Effector memory CD4-positive, alpha-beta T cell (primary cell): ENCODE measurements at places on chromosomes 5 and 9.

- no peak for DNase-seq
Measured at GRCh38 chr5:167451076-167451475, 840.4 kb upstream of the WWC1 start.

GRCh38 chr9:14524873-14525515 is 168.2 kb downstream of the ZDHHC21 start:
- DNase-seq: no peak

DNA sequence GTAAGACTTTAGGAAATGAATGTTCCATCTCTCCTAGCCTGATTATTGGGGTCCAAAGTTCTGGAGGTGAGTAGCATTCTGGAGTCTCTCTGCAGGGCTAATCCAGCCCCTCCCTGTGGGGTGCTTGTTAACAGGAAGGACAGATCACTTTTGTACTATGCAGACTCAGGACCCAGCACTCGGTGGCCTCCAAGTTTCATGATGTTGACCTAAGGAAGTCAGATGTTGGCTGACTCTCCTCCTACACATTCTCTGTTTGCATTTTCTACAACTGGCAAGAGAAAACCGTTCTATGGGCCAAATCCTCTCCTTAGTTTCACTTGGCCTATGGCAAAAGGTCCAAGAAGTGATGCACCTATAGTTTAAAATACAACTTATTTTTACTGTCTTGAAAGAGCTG is 5.5 kb upstream of the PDE8B start:
- DNase-seq: no peak

GRCh38 chr5:80399526-80400239 is 8.2 kb upstream of the ZFYVE16 start:
- no peak for DNase-seq

- no peak for DNase-seq
Measured at GRCh38 chr5:95374061-95374460, 17.1 kb upstream of the FAM81B start.

DNA sequence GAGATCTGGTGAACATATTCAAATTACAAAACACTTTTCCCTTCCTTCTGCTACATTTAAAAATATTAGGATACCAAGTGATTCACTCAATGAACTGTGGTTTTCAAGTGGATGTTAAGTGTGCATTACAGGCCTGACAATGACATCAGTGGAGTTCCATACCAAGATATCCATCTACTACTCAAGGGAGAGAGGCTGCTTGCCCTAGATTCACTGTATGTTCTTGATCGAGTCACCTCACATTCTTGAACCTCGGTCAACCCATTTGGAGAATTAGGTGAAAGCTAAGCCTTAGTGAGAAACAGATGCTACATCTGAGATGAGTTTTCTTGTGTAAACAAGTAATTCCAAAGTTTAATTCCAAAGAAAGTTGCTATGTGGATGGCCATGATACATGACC is 142.2 kb downstream of the FGF10 start:
- DNase-seq: no peak

- DNase-seq: no peak
Measured at GRCh38 chr9:106958955-106959657, 96.1 kb downstream of the ZNF462 start.

GRCh38 chr5:132233081-132233480 is 5.4 kb upstream of the P4HA2 start:
- DNase-seq: no peak

GRCh38 chr9:16524823-16525222 is 345.6 kb downstream of the BNC2 start:
- no peak for DNase-seq

DNA sequence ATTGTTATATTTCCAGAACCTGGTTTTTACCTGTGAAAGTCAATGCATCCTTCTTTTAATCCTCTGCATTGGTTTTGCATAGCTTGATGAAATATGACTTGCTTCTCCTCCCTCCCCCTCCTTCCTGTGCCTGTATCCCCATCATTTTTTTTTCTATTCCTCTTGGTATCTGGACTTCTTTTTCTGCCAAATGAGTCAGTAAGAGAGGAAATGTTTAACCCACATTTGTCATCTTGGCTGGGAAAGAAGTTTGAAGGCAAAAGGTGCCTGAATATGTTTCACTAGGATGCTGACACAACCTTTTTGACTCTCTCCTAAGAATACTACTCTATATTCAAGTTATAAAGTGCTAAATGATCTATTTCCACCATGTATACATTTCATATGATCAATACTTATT is 35.5 kb upstream of the CDKN2B start:
- DNase-seq: no peak

DNA sequence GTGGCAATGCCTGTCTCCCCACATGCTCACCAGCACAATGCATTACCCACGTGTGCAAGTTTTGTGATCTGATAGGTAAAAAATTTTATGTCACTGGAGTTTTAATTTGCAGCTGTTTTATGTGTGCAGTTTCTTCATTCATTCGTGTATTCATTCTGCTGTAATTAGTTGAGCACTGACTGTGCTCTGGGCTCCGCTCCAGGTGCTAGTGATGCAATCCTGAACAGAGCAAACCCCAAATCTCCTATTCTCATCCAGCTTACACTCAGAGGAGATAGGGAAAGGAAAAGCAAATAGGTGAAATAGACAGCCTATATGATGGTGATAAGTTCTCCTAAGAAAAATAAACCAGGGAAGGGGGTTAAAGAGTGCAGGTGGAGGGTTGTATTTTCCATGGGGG is 148.4 kb downstream of the TENT4A start:
- no peak for DNase-seq

DNA sequence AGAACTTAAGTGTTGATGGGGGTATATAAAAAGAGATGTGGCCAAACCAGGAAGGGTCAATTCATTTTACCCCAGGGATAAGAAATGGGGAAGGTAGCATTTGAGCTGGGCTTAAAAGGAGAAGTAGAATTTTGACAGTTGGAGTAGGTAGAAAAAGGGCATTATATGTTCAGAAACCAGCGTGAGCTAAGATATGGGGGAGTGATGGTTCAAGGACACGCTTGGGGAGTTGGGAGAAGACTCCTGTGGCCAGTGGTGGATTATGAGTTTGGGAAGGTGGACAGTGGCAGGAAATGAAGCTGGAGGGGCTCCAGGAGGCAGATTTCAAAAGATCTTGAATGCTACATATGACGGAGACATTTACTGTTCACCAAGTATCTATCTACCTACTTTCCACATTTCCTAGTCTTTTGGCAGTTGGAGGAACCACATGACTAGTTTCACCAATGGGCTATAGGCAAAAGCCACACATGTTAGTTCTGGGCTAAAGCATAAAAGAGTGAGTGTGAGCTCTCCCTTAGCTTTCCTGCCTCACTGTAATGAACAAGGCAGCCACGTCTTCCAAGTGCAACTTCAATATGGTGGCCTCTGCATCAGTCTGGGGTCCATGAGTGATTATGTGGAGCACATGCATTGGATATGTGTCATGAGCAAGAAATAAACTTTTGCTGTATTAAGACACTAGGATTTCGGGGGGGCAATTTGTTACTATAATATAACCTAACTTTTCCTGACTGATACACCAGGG is 15.7 kb upstream of the GSN start:
- no peak for DNase-seq

DNA sequence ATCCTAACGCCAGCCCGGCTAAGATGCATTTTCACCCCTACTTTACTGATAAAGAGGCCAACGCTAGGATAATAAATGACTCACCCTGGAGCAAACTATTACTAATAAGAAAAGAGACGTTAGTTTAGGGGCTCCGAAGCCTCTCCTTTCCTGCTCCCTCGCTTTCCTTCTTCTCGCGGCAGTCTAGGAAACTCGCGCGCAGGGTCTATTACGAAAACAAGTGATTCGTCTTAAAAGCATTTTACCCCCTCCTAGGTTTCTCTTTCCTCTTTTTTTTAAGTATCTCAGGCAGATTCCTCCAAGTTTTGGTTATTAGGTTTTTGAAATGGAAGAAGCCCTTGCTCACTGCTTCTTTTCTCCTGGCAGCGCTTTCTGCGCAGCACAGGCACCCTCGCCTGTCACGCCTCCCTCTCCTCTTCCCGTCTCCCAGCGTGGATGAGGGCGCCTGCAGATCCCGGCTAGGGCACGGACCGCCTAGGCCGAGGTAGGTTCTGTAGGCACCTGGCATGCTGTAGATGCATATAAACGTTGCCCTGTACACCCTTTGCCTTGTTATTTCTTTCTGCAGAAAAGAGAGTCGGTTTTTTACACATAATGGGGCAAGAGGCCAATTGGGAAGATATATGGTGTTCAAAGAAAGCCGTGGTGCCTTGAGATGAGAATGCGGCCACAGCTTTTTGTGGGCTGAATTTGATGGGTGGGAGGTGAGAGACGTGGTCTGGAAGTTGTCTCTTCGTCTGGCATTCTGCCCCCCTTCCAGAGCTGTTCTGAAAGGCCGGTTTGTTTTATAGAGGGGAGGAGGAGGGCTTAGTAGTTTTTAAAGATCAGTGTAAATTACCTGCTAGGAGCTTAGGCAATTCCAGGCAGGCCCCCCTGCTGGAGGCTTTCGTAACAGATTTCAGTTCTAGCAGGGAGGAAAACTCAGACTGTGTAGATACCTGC is 983 bp downstream of the GCNT1 start:
- DNase-seq: no peak
